ENCODE measurements at places on chromosomes 4 and X.

DNA sequence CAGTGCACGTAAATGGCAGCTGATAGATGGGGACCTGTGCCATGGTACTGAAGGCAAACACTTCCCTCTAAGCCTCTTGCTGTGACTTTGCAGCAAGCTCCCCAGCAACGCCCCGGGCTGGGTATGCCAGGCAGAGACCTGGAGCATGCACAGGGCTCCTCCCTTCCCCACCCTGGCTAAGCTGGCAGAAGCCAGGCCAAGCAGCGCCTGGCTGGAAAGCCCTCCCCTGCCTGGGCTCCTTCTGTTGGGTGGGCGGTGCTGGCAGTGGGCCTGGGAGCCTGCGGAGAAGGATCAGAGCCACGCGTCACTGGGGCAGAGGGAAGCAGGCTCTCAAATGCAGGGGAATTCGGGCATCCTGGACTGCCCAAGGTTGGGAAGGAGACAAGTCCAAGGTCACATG, 3.6 kb downstream of the ATP2B3 start:
- DNase-seq = no peak

DNA sequence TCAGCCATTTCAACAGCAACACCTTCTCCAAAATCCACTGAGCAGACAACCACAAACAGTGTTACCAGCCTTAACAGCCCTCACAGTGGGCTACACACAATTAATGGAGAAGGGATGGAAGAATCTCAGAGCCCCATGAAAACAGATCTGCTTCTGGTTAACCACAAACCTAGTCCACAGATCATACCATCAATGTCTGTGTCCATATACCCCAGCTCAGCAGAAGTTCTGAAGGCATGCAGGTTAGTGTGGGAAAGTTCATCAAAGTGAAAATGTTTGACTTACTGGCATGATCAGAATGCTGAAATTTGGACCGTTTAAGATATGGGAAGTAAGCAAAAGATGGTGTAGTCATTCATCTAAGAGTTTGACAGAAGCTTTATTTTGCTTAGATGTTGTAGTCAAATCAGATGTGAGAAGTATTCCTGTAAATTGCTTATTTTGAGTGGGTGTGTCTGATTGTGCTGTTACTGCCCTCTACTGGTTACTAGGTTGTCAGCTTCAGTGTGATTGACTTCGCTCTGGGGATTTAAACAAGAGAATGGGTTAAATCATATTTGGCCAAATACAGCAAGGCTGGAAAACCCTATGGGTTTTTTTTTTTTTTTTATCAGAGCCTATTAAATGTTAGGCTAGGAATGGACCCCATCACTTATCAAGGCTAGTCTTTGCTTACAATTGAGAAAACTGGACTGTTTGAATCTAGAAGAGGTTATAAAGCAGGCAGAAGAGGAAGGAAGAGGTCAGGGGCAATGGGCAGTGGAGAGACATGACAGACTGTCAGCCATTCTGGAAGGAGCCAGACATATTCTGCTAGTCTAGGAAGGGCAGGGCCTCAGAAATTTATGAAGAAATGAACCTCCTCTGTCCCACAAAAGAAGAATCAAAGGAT, 130.3 kb downstream of the DIPK2B start:
- DNase-seq = no peak

DNA sequence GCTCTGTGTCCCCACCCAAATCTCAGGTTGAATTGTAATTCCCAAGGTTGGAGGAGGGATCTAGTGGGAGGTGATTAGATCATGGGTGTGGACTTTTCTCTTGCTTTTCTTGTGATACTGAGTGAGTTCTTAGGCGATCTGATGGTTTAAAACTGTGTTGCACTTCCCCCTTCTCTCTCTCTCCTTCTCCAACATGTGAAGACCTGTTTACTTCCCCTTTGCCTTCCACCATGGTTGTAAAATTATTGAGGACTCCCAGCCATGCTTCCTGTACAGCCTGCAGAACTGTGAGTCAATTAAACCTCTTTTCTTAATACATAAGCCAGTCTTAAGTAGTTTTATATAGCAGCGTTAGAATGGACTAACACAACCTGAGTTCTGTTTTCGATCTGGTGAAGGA, 738.2 kb downstream of the ARAP2 start:
- no peak for DNase-seq

GRCh38 chr4:186019269-186019668, 49.7 kb upstream of the TLR3 start:
- no peak for DNase-seq

DNA sequence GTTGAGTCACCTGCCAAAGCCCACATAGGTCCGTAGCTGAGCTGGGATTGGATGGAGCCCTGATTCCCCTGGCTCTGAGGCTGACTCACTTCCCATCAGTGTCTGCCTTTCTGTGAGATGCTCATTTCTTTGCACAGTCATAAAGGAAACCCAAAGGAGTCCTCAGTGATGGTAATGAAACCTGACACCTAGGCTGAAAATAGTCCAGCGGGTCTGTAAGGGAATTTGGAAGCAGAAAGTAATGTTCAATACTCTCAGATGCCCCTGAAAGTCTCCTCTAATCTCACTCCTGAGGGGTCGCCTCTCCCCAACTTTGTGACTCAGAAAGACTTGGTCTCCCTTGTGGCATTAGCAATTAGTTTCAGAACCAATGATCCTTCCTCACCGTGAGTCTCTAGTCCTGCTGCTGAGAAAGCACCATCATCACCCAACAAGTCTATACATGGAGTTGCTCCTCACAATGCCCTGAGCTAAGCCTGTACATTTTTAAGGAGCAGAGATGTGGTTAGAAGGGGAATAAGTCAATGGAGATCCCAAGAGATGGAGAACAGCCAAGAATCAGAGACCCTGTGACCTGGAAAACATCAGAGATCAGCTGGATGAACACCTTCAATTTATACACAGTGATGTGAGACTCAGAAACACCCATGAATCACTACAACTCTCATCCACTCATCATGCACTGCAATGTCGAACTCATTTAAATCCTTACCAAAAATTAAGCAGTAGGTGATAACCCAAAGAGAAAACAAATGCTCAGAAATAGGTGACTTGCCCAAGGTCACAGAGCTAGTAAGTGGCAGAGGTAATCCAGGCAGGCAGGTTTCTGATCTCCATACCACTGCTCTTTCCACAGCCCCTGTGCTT, 219.0 kb upstream of the CPEB2 start:
- DNase-seq = no peak

- DNase-seq = no peak
These were observed 108.0 kb downstream of the MAML3 start for GRCh38 chr4:140046016-140046415.

GRCh38 chr4:73668782-73669201, 48.6 kb upstream of the RASSF6 start:
- no peak for DNase-seq

- no peak for DNase-seq
These were observed 108.6 kb downstream of the PPP3CA start for GRCh38 chr4:101238706-101239105.

DNA sequence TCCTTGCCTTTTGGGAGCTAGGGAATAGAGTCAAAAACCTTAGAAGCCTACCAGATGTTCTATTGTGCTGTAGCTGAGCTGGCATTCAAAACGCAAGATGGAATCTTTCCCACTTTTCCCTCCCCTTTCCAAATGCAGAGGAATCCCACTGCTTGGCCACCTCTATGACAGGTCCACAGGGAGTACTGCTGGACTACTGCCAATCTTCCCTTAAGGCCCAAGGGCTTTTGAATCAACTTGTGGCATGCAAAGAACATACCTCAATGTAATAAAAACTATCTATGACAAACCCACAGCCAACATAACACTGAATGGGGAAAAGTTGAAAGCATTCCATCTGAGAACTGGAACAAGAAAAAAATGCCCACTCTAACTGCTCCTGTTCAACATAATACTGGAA, 139.2 kb upstream of the AGTR2 start:
- DNase-seq = no peak

DNA sequence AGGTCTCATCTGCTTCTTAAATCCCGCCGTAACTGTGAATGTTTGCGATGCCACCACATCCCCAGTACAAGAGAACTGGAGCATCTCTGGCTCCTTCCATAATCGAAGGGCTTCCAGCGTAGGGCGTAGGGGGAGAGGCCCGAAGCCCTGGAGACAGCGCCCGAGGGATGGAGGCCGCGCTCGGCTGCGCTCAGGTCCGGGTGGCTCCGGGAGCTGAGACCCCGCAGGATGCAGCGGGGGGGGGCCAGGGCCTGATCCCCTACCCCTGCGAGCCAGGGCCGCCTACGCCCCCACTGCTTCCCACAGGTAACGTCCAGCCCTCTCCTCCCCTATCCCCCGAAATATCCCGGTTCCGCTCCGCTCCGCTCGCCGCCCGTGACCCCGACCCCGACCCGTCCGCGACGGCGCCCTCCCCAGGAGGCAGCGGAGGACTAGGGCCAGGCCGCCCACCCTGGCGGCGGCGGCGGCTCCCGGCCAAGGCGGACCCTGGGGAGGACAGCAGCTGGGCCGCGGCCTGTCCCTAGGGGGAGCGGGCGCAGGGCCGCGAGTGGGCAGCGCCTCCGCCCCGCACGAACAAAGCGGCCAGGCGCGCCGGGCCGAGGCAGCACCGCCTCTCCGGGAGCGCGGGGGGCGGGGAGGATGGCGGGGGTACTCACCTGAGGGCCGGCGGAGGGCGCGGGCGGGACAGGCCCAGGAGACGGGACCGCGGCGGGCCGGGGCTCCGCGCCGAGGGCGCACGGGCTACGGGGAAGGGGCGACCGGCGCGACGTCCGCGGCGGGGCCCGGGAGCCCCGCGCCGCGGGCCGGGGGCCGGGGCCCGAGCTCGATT, 723 bp downstream of the WDFY3 start:
- DNase-seq = no peak

GRCh38 chr4:107094332-107094731, 58.2 kb upstream of the DKK2 start:
- DNase-seq = no peak

- no peak for DNase-seq
These were observed 230.8 kb downstream of the SHOX start for GRCh38 chrX:861340-861890.

GRCh38 chrX:2188330-2188792, 312.4 kb downstream of the DHRSX start:
- DNase-seq = no peak

GRCh38 chrX:70960730-70961129, 29.8 kb upstream of the SLC7A3 start:
- DNase-seq = no peak

DNA sequence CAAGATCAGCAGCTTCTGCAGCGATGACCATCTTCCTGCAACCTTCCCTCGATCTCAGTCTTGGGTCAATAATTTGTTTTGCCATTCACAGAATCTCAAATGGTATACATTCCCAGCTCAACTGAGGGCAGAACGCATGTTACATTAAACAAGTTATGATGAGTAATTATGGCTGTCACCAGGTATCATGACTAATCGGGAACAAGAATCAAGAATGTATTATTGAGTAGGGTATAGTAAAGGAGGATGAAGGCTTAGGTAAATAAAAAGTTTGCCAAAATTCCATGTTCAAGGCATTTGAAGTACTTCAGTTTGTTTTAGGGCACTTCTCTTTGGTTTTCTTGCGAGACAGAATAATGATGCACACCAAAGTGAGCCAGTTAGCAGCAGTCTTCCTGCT, 194.1 kb downstream of the SH2D1A start:
- DNase-seq = no peak

DNA sequence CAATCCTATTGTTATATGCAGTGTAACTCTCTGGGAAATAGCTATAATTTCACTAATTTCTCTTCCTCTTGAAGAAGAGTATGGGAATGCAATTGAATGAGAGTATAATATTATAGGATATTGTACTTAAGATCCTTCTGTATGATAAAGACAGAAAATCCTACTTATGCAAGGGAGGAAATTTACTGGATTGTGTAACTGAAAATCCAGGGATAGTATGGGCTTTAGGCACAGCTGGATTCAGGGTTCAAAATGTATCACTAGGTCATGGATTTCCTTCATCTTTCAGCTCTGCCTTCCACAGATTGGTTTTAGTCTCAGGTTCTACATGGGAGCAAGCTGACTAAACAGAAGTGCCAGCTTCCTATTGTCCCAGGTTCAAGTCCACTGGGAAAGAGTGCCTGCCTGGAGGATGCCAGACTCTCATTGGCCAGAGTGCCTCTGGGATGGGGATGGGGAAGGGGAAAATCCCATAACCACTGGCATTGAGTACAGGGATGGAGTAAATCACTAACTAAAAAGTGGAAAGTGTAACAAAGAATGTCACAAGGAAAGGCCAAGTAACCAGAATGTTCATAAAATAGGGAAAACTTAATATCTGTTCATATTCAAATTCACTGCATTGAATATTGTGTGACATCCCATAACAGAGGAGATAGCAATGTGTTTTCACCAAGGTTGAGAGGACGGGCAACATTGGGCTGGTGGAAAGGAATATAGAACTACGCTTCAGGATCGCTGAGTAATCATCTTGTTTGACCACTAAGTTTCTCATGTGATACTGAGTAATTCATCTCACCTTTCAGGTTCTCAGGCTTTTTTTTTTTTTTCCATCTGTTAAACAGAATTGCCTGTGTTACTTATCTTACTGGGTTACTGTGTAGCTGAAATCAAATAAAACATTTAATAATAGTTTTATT, 75.7 kb downstream of the ANXA3 start:
- DNase-seq = no peak

- DNase-seq = peak; percentile 44
These were observed 14.1 kb downstream of the RPS6KA3 start for GRCh38 chrX:20252381-20253231.

- DNase-seq = no peak
These were observed 197.2 kb downstream of the GRXCR1 start for GRCh38 chr4:43089730-43090129.

DNA sequence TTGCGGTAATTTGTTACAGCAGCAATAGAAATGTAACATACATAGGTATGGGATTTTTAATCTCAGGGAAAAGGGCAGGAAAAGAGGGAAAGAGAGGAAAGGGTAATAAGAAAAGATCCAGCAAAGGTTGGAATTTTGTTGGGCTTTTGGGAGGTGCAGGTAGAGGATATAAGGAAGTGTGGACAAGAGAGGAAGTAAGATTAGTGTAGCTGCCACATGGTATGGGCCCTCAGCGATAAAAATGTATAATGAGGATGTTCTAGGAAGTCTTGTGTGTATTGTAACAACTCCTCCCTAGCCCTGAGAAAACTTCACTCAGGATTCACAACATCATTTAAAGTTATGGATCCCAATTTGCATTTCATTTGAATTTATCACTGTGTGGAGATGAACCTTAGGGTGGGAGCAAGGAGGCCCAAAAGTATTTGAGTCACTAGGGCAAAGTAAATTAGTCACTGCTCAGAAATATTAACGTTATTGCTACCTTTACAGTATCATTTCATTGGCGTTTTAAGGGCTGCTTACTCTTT, 2.8 kb upstream of the IL21 start:
- DNase-seq = no peak

- DNase-seq = no peak
These were observed 38.8 kb downstream of the RAB40A start for GRCh38 chrX:103480526-103480925.

DNA sequence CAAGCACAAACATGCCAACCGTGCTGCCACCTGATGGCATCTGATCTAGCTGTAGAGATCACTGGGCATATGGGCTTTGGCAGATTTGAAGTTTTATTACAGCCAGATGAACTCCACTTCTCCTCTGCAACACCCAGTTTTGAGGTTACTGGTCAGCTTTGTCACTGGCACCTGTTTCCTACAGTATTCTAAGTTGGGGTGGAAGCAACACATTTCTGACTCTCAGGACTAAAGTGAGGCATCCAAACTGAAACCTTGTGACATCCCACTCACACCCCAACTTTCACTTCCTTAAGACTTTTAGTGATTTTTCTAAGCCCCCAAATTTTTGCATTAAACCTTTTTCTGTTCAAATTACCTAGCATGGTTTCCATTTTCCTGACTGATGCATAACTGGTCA, 115.1 kb upstream of the PCDH18 start:
- DNase-seq = no peak

Measured in gastrocnemius medialis (tissue), 4 donors.